ENCODE measurements at places on chromosomes 16 and 17.

GRCh38 chr16:65618333-65618732 lies 496.5 kb upstream of the CDH11 start:
- no peaks in the 10 kb centered on the region for H3K36me3 ChIP-seq
- no peaks in the 10 kb centered on the region for H3K4me1 ChIP-seq
- no peaks in the 10 kb centered on the region for H3K27me3 ChIP-seq
- DNase-seq = no peak
- H3K4me3 ChIP-seq = no peak overlapping the region

DNA sequence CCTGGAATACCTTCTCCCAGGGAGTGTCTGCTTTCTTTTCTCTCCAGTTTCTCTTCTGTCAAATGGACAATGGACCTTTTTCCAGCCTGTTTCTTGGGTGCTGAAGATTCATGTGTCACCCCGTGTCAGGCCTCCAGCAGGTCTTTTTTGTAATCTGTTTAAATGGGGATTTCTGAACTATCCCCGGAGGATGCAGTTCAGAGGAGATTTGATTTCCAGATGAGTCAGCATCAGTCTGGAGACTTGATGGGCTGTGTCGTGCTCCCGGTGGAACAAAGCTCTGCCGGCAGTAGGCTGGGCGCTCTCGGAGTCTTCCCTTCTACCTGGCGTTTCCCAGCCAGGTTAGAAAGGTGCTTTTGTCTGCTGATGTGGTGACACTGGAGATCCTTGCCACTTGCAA lies 440.6 kb downstream of the HS3ST3B1 start:
- no peak overlapping the region for H3K4me3 ChIP-seq
- no peak for DNase-seq
- peaks cover 23% of the 10 kb centered on the region for H3K4me1 ChIP-seq

DNA sequence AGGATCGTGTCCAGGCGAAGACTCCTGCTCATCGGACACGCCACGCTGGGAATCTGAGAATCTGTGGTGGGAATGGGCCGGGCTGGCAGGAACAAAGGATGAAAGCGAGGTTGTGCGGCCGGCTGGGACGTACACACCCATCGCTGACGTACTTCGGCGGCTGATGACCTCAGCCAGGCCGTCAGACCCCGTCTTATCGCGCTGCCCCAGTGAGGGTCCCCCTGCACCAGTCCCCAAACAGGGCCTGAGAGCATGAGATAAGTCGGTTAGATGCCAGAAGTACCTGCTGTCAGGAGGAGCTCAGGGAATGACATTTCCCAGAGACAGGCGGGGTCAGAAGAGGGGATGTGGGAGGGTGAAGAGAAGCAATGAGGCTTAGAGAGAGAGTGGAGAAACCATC lies 16.0 kb upstream of the SP6 start:
- H3K4me1 ChIP-seq = peaks cover 4% of the 10 kb centered on the region
- no peak overlapping the region for H3K4me3 ChIP-seq
- H3K36me3 ChIP-seq = no peaks in the 10 kb centered on the region

DNA sequence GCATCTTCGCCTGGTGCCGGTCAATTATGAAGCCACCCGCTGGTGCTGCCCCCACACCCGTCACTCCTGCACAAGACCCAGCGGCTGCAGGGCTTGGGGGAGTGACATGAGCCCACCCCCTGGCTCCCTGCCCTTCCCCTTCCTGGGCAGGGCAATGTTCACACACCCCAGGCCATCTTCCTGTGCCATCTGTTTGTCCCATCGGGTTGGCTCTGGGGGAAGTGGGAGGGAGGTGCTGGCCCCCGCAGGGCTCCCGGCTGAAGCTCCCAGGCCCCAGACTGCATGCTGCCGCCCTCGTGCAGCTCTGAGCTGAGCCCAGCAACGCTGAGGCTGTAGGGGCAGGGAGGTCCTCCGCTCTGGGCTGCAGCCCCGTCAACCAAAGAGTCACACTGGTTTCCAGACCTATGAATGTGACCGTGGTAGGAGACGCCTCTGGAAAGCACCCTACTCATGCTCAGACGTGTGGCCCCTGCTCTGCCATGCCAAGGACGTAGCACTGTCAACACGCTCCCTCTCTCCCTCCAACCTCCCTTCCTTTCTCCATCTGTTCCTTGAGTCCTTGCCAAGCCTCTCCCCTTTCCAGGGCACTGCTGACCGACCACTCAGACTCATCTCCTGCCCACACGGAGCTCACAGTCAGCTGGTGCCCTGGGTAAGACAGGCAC lies 140.4 kb downstream of the ENGASE start:
- no peak for DNase-seq
- H3K4me1 ChIP-seq = peaks cover 1% of the 10 kb centered on the region
- H3K36me3 ChIP-seq = no peaks in the 10 kb centered on the region
- H3K27ac ChIP-seq = no peak overlapping the region

DNA sequence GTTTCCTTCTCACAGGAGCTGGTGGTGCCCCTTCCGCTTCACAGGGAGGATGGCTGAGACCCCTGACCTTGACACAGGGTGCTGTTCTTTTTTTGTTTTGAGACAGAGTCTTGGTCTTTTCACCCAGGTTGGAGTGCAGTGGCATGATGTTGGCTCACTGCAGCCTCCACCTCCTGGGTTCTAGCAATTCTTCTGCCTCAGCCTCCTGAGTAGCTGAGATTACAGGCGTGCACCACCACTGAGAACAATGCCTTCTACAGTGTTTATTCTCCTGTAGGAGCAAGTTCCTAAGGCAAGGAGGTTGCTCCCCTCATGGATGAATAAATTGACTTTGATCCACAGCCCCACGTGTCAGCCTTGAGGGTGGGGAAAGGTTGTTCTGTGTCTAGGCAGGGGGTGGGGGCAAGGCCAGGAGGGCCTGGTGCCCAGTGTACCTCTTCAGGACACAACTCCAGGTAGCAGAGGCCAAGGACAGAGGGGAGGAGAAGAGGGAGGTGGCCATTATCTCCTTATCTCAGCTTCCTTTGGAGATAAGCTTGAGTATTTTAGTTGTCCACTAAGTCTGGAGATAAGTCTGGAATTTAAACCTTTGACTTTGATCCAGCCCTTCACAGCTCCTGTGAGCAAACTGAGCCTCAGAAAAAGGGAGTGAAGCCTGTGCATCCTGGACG lies 159.4 kb downstream of the SEC14L1 start:
- no peaks in the 10 kb centered on the region for H3K27me3 ChIP-seq
- no peak overlapping the region for H3K27ac ChIP-seq

- H3K4me1 ChIP-seq = no peaks in the 10 kb centered on the region
- H3K4me3 ChIP-seq = no peak overlapping the region
- no peak for DNase-seq
- H3K27me3 ChIP-seq = peaks cover 7% of the 10 kb centered on the region
- H3K36me3 ChIP-seq = peaks cover 19% of the 10 kb centered on the region
These were observed 13.4 kb downstream of the PDK2 start for GRCh38 chr17:50108556-50108955.

DNA sequence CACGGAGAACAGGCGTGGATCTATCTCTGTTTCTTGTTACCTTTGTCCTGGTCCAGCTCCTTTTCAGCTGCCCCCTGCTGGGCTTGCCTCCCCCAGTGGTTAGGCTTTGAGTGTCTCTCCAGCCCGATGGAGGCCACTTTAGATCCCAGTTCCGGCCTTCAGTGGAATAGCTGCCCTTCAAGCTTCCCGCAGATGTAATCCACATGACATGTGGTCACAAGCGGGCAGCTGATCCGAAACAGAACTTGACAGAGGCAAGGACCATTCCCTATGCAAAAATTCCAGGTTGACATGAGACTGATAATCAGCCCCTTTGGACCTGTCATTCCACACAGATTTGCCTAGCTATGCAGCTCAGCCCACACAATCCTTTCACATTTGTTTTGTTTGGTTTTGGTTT lies 40.6 kb upstream of the AQP8 start:
- no peak overlapping the region for H3K27ac ChIP-seq
- no peaks in the 10 kb centered on the region for H3K4me1 ChIP-seq
- H3K27me3 ChIP-seq = no peaks in the 10 kb centered on the region
- H3K36me3 ChIP-seq = peaks cover 27% of the 10 kb centered on the region
- no peak overlapping the region for H3K4me3 ChIP-seq

GRCh38 chr17:9346296-9346926 lies 229.2 kb downstream of the STX8 start:
- H3K36me3 ChIP-seq = no peaks in the 10 kb centered on the region
- H3K4me1 ChIP-seq = peaks cover 21% of the 10 kb centered on the region
- DNase-seq = peak; percentile 8
- H3K4me3 ChIP-seq = peak overlapping the region; percentile 10
- H3K27me3 ChIP-seq = no peaks in the 10 kb centered on the region

- H3K4me1 ChIP-seq = peaks cover 30% of the 10 kb centered on the region
- no peaks in the 10 kb centered on the region for H3K27me3 ChIP-seq
- H3K36me3 ChIP-seq = peaks cover 27% of the 10 kb centered on the region
- peak overlapping the region; percentile 97 for H3K4me3 ChIP-seq
These were observed 732 bp downstream of the TNRC6A start for GRCh38 chr16:24729951-24730815.
